HCT116 (cell line): ENCODE measurements at places on chromosomes 7 and 10.

- no peaks in the 10 kb centered on the region for H3K4me1 ChIP-seq
- H3K27ac ChIP-seq: no peak overlapping the region
- no peak for DNase-seq
- H3K36me3 ChIP-seq: peaks cover 19% of the 10 kb centered on the region; the same call in 1 of the 2 replicates
- H3K27me3 ChIP-seq: no peaks in the 10 kb centered on the region
- no peak overlapping the region for H3K4me3 ChIP-seq
Measured at GRCh38 chr7:128951296-128951695, 13.6 kb downstream of the IRF5 start.

DNA sequence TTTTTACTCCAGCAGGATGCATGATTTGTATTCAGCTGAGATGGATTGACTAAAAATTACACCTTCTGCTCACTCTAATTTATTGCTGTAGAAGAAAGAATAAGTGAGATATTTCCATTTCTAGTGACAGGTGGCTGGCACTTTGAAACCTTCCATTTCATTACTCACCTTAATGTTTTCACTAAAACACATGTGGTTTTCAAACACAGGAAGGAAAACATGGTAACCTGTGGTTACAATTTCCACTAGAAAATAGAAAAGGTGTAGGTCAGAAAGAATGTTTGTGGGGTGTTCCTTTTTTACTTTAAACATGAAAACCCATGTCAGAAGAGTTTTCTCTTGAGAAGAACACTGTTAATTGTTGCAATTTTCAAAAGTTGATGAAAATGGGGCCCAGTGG, 12.0 kb upstream of the PRKCQ start:
- H3K27me3 ChIP-seq: peaks cover 65% of the 10 kb centered on the region
- H3K27ac ChIP-seq: no peak overlapping the region
- no peaks in the 10 kb centered on the region for H3K4me1 ChIP-seq
- DNase-seq: no peak
- H3K36me3 ChIP-seq: no peaks in the 10 kb centered on the region

- no peaks in the 10 kb centered on the region for H3K36me3 ChIP-seq
- no peaks in the 10 kb centered on the region for H3K27me3 ChIP-seq
- no peak for DNase-seq
Measured at GRCh38 chr10:6339891-6340290, 137.2 kb downstream of the PFKFB3 start.

GRCh38 chr10:110324805-110325280, 20.1 kb upstream of the SMNDC1 start:
- peaks cover 28% of the 10 kb centered on the region for H3K4me1 ChIP-seq
- no peaks in the 10 kb centered on the region for H3K27me3 ChIP-seq
- no peak overlapping the region for H3K27ac ChIP-seq
- H3K4me3 ChIP-seq: no peak overlapping the region

GRCh38 chr7:131107337-131108211, 220.1 kb upstream of the MKLN1 start:
- peaks cover 26% of the 10 kb centered on the region for H3K4me1 ChIP-seq
- DNase-seq: peak; percentile 44
- H3K36me3 ChIP-seq: peaks cover 3% of the 10 kb centered on the region; the same call in 1 of the 2 replicates
- H3K4me3 ChIP-seq: peak overlapping the region; percentile 88
- peak overlapping the region; percentile 87 for H3K27ac ChIP-seq
- no peaks in the 10 kb centered on the region for H3K27me3 ChIP-seq

GRCh38 chr7:150665896-150666295, 19.6 kb upstream of the GIMAP2 start:
- H3K27me3 ChIP-seq: 0 out of 2 replicates have a peak, but pooled peaks cover 3% of the 10 kb centered on the region
- DNase-seq: no peak
- H3K4me1 ChIP-seq: no peaks in the 10 kb centered on the region

- H3K27me3 ChIP-seq: peaks cover 23% of the 10 kb centered on the region
- no peak for DNase-seq
- H3K4me3 ChIP-seq: no peak overlapping the region
Measured at GRCh38 chr10:43861966-43862751, 213.5 kb upstream of the ZNF32 start.

DNA sequence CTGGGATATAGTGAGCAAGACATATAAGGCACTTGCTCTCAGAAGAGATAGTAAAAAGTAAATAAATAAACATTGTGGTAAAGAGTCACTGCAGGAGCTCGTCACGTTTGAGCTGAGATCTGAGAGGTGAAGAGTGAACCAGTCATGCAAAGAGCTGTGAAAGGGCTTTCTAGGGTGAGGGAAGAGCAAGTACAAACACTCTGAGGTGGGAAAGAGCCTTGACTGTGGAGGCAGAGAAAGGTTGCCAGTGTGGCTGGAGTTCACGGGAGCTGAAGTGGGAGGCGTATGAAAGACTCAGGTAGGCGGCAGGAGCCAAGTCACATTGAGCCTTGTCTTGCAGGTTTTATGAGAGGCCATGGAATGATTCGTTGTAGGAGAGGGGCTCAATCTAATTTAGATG, 141.0 kb downstream of the C1GALT1 start:
- H3K27me3 ChIP-seq: no peaks in the 10 kb centered on the region
- H3K4me3 ChIP-seq: no peak overlapping the region
- H3K4me1 ChIP-seq: no peaks in the 10 kb centered on the region
- H3K27ac ChIP-seq: no peak overlapping the region

DNA sequence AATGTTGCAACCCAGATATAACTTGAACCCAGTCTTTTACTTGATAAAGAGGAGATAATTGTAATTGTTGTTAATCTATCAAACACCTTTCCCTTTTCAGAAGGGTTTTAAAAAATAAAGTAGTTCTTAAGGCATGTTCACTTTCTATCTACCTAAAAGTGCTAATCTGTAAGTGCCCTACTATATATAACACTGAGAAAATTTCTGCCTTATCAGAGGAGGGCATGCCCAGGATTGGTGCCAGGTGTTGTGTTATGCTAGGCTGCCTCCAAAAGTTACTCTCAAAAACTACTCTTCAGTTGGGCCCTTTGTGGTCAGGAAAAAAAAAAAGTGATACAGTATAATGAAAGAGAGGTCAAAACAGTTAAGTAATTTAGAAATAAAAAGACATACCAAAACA, 36.3 kb downstream of the SMNDC1 start:
- no peaks in the 10 kb centered on the region for H3K36me3 ChIP-seq
- H3K27ac ChIP-seq: no peak overlapping the region
- H3K27me3 ChIP-seq: no peaks in the 10 kb centered on the region
- no peaks in the 10 kb centered on the region for H3K4me1 ChIP-seq

- peaks cover 71% of the 10 kb centered on the region for H3K27me3 ChIP-seq
- H3K4me1 ChIP-seq: no peaks in the 10 kb centered on the region
- no peak for DNase-seq
- H3K27ac ChIP-seq: no peak overlapping the region
- H3K36me3 ChIP-seq: no peaks in the 10 kb centered on the region
Measured at GRCh38 chr10:76977046-76977445, 660.6 kb downstream of the KCNMA1 start.

DNA sequence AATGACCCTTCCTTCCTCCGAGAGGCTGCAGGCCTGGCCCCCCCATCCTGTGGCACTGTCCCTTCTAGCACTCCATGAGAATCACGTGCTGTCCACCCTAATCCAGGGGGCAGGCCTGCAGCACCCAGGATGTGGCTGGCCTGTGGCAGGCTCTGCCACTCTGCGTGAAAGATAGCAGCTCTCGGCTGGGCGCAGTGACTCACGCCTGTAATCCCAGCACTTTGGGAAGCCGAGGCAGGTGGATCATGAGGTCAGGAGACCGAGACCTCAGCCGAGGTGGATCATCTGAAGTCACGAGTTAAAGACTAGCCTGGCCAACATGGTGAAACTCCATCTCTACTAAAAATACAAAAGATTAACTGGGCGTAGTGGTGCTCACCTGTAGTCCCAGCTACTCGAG, 18.9 kb upstream of the LFNG start:
- H3K4me3 ChIP-seq: no peak overlapping the region
- no peaks in the 10 kb centered on the region for H3K4me1 ChIP-seq
- H3K27ac ChIP-seq: no peak overlapping the region
- DNase-seq: no peak
- H3K27me3 ChIP-seq: no peaks in the 10 kb centered on the region

- no peaks in the 10 kb centered on the region for H3K27me3 ChIP-seq
- H3K27ac ChIP-seq: no peak overlapping the region
- H3K4me1 ChIP-seq: no peaks in the 10 kb centered on the region
- no peak for DNase-seq
- H3K36me3 ChIP-seq: no peaks in the 10 kb centered on the region
Measured at GRCh38 chr7:33156441-33156840, 27.1 kb downstream of the BBS9 start.

GRCh38 chr7:44970523-44971051, 8.2 kb downstream of the MYO1G start:
- no peaks in the 10 kb centered on the region for H3K36me3 ChIP-seq
- H3K4me1 ChIP-seq: peaks cover 5% of the 10 kb centered on the region; the same call in 1 of the 2 replicates
- no peaks in the 10 kb centered on the region for H3K27me3 ChIP-seq

- no peaks in the 10 kb centered on the region for H3K27me3 ChIP-seq
- no peaks in the 10 kb centered on the region for H3K36me3 ChIP-seq
- no peak overlapping the region for H3K27ac ChIP-seq
Measured at GRCh38 chr7:49396229-49396628, 377.2 kb upstream of the VWC2 start.

DNA sequence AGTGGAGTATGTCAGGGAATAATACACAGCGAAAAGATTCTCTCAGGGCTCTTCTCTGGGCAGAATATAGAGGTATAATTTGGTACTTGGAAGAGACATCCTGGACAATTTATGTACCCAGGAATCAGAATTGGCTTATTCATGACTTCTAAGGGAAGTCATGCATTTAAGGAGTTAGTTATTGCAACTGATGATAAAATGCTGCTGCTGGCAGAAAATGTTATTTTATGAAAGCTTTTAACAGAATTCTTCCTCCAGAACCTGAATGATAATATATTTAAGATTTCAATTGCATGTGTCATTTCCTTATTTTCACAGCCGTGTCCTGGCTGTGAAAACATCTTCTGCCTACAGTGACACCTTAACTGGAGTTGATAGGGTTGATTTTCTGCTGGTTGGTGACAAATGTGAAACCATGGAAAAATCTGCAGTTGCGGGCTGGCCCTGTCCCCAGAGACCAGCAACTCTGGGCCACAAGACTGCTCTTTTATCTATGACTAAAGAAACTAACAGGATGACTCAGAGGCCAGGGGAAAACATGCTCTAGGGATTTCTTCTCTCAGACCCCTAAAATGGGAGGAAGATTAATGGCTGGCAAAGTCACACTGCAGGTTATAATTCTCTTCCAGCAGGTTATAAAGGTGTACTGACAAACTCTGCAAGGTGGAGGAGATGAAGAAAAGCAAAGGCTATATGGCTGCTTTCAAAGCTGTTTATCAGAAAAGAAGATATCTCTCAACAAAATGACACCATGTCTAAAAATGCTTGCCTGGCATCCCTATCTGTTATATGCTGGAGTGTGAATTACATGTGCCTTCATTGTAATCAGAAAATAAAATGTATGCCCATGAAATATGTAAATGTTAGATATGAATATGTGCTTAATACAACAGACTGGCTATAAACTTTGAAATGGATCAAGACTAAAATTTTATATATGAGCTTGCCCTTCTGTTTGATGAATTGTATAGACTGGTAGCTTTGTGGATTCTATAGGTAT, 12.1 kb upstream of the TRUB1 start:
- no peaks in the 10 kb centered on the region for H3K36me3 ChIP-seq
- H3K4me3 ChIP-seq: no peak overlapping the region
- peaks cover 10% of the 10 kb centered on the region for H3K4me1 ChIP-seq
- DNase-seq: no peak
- H3K27ac ChIP-seq: no peak overlapping the region

- no peak overlapping the region for H3K27ac ChIP-seq
- no peak for DNase-seq
- H3K4me1 ChIP-seq: no peaks in the 10 kb centered on the region
- H3K36me3 ChIP-seq: no peaks in the 10 kb centered on the region
Measured at GRCh38 chr7:107025449-107026103, 18.9 kb upstream of the PRKAR2B start.

DNA sequence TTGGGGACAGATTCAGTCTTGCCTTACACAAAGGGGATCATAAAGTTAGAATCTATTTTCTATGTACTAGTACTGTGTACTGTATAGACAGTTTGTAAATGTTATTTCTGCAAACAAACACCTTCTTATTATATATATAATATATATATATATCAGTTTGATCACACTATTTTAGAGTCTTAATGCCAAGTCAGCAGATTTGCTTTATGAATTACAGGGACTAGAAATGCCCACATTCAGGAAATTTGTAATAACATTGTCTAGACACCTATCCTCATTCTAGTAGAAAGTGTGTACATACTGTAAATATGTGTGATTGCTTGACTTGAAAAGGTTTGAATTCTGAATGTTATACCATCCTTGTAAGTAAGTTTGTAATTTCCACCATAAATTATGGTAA, 111.2 kb downstream of the NSUN6 start:
- DNase-seq: no peak
- no peaks in the 10 kb centered on the region for H3K27me3 ChIP-seq

DNA sequence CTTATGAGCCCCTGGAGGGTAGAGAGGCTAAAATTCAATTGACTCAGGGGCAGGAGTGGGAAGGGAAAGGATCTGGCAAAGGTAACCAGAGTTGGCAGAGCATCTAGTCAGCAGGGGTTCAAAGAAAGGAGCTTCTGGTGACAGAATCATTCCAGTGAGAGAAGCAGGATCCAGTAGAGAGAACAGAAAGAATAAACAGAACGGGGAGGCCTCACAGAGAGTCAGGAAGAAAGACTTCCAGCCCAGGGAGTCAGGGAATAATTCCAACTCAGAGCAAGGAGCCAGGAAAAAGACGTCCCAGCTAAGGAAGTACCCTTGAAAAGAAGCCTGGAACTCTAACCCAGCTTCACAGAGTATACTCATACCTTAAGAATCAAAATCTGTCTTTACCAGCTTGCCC, 66.6 kb upstream of the CPXM2 start:
- no peaks in the 10 kb centered on the region for H3K36me3 ChIP-seq
- H3K4me3 ChIP-seq: no peak overlapping the region
- DNase-seq: no peak
- peaks cover 47% of the 10 kb centered on the region; the same call in 1 of the 2 replicates for H3K27me3 ChIP-seq
- H3K27ac ChIP-seq: no peak overlapping the region
- no peaks in the 10 kb centered on the region for H3K4me1 ChIP-seq

DNA sequence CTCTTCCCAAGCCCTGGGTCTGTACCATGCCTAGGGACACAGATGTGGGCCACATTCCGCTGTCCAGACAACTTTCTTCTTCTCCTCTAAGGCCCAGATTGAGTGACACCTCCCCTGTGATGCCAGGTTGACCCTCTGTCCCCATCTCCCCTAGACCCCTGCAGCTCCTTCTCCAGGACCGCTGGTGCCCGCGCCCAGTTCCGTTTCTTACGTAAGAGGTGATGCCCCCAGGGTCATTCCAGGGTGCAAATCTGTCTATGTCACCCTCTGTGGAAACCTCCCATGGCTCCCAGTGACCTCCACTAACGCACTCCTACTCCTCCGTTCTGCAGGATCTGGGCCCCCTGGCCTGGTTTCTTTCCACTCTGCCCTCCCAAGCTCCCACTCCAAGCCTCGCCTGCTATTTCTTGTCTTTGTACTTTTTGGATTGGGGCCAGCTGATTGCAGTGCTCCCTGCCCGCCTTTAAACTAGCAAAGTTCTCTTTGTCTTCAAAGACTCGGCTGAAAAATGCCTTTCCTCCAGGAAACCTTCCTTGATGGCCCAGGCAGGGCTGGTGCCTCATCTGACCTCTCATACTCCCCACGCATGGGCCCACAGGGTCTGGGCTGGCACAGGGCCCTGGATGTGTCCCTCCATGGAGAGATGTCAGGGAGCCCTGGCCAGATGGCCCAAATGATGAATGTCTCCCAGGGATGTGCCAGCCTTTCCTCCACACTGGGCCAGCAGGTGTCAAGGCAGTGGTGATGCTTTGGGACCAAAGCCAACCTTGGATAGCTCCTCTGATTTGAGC, 21.3 kb upstream of the ELN start:
- no peak for DNase-seq
- H3K27ac ChIP-seq: no peak overlapping the region
- no peaks in the 10 kb centered on the region for H3K27me3 ChIP-seq

GRCh38 chr7:90968871-90969270, 295.4 kb upstream of the FZD1 start:
- no peak overlapping the region for H3K4me3 ChIP-seq
- DNase-seq: no peak
- H3K27ac ChIP-seq: no peak overlapping the region
- no peaks in the 10 kb centered on the region for H3K36me3 ChIP-seq
- no peaks in the 10 kb centered on the region for H3K27me3 ChIP-seq
